ENCODE measurements at places on chromosomes 12 and 14.
A peak's percentile ranks its signal among the peaks of the same experiment; 100 is the strongest.

GRCh38 chr14:68548194-68549076 is 244.4 kb downstream of the ZFP36L1 start:
- DNase-seq: peak; percentile 3

DNA sequence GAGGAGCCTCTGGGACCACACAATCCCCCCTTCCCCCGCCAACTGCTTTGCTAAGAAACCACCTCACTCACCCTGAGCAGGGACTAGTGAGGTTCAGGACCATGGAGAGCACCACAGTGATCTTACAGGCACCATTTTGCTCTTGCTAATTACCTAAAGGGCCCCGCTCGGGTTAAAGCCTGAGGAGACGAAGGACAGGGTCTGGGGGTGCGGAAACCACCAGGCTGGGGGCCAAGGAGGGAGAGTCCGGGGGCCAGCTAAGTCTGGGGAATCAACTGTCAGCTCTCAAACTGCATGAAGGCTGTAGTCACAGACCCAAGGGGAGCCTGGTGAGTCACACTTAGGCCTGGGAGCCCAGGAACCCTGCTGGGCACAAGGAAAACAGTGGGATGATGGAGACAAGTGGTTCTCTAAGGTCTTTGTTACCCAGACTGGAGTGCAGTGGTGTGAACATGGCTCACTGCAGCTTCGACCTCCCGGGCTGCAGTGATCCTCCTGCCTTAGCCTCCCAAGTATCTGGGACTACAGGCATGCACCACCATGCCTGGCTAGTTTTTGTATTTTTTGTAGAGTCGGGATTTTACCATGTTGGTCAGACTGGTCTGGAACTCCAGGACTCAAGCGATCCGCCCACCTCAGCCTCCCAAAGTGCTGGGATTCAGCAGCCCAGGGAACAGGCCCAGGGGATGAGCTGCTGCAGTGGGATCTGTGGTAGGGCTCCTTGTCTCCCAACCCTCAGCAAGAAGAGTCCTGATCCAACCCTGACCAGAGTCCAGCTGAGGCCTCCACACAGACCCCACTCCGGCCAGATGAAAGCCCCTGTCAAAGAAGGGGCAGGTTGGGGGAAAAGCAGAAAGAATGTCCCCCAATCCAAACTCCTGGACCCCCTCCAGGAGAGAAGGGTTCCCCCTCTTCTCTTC is 98.8 kb downstream of the CALM1 start:
- DNase-seq: no peak

GRCh38 chr12:51751661-51752060 is 96.9 kb downstream of the FIGNL2 start:
- DNase-seq: no peak

GRCh38 chr14:79089576-79089975 is 919.4 kb downstream of the NRXN3 start:
- no peak for DNase-seq

GRCh38 chr12:14390870-14391530 is 25.5 kb downstream of the ATF7IP start:
- no peak for DNase-seq

DNA sequence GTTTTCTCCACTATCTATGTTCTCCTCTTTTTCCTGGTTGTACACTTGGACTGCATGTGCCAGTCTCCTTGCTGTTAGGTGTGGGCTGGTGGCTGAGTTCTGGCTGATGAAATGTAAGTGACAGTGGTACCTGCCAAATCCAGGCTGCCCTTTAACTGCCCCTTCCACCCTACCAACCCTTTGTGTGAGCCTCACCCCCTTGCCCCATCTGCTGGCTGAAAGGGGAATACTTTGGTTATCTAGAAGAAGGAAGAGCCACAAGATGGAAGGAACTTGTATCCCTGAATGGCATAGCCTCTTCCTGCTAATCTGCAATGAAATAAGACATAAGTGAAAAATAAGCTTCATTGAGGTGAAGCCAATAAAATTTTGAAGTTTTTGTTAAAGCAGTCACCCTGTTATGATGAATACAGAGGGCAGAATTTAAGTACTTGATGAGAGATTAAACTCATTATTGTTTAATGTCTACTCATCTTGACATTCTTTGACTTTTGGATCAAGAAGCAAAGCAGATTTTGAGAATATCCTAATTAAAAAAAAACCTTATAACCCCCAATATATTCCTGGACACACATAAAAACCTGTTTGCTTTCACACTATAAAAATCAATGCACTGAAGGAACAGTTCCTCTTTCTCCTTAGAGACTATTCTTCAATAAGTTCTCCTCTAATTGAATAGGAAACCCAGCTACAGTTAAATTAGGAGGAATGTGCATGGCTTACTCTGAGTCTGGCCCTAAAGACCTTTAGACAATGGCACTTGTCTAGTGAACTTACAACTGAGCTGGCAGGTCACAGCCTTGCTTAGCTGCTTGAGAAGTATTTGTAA is 262.6 kb upstream of the BTG1 start:
- no peak for DNase-seq

GRCh38 chr14:74904635-74905503 is 18.2 kb downstream of the RPS6KL1 start:
- no peak for DNase-seq

Measured in GOT3 (cell line).